Activated CD8-positive, alpha-beta T cell treated with anti-CD3 and anti-CD28 coated beads, Interleukin-2, amount 10 ng/mL, durations not matched to agents 7 days and 5 days (primary cell): ENCODE measurements at places on chromosomes 2 and 18.

DNA sequence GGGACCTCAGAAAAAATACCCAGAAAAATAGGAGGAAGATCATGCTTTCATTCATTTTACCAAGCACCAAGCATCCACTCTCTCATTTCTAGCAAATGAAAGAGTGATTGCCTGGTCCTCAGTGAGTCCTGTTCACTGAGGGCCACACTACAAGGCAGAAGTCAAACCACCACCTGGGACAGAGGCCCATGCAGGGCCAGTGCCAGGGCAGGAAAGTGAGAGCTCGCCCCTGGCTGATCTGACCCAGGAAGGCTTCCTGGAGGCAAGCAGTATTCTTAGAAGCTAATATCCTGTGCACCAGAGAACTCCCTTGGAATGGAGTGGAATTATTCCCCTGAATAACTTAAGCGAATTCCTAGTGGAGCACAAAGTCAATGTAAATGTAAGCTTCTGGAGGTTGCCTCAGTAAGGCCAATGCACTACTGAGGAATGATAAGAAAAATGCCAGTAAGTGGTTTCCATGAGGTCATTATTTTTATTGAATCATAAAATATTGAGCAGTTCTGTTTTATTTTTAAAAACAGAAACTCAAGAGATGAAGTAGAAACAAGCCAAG, 191.6 kb upstream of the ID2 start:
- DNase-seq, result no peak

- no peak for DNase-seq
Measured at GRCh38 chr2:12484536-12485115, 232.1 kb upstream of the TRIB2 start.

GRCh38 chr2:126761981-126762878, 106.3 kb downstream of the GYPC start:
- peak; percentile 88 for DNase-seq

GRCh38 chr2:181698223-181698622, 17.9 kb upstream of the NEUROD1 start:
- no peak for DNase-seq

DNA sequence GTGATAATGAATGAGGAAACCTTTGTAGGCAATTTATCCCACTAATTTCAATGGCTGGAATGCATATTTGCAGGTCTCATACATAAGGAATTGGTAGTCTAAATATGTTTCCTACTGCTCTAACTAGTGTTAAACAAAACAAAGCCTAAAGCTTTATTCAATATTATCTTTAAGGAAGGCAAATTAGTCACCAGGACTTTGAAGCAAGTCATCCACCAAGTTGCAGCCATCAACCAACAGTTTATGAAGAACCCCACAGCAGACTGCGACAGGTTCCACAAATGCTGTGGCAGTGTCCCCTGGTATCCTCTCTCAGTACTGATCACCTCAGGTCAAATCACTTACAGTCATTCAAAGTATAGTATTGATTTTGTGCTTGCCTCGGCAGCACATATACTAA, 181.5 kb upstream of the ZFP36L2 start:
- no peak for DNase-seq

DNA sequence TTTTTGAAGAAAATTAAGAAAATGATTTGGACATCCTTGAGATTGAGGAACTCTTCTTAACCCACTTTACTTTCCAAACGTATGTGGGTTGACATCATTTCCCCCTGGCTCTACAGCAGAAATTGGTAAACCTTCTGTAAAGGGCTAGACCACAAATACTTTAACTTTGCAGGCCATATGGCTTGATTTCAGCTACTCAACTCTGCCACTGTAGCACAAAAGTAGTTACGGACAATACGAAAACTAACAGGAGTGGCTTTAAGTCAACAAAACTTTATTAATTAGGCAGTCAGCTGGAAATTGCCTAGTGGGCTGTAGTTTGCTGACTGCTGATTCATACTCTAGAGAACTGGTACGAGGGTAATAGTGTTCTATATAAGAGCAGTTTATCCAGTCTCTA, 83.2 kb upstream of the DTNB start:
- DNase-seq, result no peak

GRCh38 chr2:140770645-140771044, 1360.2 kb downstream of the LRP1B start:
- no peak for DNase-seq

DNA sequence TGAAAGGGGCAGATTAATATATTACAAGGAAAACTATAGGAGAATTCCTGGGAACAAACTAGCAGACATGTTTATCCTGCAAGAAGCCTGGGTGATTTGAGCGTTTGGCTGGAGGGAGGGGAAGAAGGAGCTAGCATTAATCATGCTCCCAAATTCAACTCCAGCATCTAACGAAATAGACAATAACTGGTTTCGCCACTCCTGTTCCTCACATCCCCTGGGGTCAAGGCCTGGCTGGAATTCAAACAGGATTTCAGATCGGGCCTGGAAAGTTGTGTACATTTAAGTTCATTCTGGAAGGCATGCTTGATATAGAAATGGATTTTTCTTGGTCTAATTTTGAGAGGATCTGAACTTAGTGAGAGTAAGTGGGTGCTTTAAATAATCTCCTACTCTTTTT, 126.1 kb upstream of the CTAGE1 start:
- no peak for DNase-seq

DNA sequence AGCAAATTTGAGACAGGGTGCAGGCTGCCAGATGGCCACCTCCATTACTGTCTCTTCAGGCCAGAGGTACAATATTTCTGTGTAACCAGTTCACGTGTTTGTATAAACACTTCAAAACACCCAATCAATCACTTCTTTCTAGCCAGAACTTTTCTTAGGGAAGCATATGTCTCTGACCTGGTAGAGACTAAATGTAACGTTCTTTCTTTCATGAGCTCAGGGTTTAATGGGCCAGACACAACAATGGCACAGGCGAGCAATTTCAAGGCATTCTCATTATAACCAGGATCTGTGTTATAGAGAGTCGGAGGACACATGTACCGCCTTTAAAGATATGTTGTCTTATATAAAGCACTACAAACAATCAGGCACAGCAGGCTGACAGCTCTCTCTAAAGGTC, 1846.4 kb upstream of the PIK3C3 start:
- no peak for DNase-seq

- DNase-seq, result no peak
Measured at GRCh38 chr2:16050908-16051489, 110.6 kb downstream of the MYCN start.

DNA sequence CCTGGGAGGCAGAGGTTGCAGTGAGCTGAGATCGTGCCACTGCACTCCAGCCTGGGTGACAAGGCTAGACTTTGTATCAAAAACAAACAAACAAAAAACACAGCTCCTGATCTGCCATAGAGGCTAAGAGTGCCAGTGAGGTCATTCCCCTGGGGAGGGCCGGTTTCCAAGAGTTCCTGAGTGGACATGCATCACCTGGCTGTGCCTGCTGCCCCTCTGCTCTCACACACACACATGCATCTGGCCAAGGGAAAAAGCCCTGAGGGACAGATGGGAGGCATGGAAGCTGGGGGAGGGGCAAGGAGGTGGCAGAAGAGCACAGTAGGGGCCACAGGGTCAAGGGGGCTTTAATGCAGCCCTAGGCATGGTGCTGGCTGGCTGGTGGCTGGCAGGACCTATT, 60.4 kb downstream of the ZBTB7C start:
- no peak for DNase-seq

- DNase-seq, result no peak
Measured at GRCh38 chr2:1714291-1715064, 29.8 kb downstream of the PXDN start.

GRCh38 chr2:30336084-30336483, 104.8 kb downstream of the LBH start:
- no peak for DNase-seq

GRCh38 chr18:77208964-77209363, 40.7 kb upstream of the GALR1 start:
- DNase-seq, result peak; percentile 49

- no peak for DNase-seq
Measured at GRCh38 chr2:46146866-46147502, 150.2 kb upstream of the EPAS1 start.

- DNase-seq, result no peak
Measured at GRCh38 chr2:160345071-160345764, 145.1 kb upstream of the ITGB6 start.

GRCh38 chr2:45652090-45653031, 886 bp downstream of the PRKCE start:
- DNase-seq, result peak; percentile 44

DNA sequence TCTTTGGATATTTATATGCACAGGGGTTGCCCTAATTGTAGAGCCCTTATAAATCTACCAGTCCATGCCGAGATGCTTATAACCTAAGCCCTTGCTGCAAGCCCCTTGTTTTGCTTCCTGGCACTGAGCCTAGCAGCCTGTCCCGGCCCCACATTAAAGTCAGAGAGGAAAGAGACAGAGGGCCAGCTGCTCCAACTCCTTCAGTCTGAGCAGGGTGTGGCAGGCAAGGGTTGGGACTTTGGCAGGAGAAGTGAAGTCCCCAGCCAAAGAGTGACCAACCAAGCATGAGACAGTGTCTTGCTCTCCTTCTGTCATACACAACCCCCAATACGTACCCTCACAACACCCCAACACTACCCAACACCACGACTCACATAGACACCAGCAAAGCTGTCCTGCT, 54.7 kb upstream of the FZD7 start:
- DNase-seq, result no peak

DNA sequence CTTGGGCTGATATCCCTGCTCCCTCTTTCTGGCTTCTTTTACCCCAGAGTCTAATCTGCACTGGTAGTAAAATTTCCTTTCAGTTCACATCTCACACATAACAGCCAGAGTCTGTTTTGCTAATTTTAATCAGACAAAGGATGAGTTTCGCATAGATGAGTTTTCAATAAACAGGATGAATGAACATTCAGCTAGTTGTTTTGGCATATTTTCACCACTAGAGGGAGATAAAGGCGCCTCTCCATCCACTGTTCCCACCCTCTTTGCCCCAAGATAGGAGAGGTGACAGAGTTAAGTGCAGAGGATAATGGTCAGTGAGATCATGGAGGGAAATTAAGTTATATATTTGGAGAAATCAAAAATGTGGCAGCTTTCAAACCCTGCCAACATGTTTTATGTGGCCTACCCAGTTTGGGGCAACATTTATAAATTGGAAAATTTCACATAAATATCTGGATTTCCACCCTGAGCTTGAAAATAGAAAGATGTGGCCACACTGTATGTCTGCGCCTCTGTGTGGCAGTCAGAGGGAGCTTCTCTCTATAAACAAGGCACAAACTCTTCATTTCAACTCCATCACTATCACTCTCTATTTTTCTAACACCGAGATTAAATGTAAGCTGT, 48.5 kb upstream of the DTNA start:
- no peak for DNase-seq

DNA sequence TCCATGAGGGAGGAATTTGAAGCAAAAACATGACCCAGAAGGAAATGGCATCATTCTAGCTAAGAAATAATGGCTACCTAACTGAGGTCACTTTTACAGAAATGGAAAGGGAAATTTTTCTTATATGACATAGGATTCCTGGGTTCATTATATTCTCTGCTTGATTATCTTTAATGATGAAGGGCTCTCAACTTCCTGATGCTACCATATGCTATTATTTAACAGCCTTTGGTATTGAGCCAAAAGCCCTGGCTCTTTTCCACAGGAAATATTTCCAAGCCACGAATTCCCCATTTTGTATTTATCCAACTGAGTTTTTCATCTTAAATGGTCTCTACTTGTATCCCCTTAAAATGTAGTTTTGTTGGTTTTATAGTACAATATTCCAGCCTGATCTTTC, 63.2 kb upstream of the NPAS2 start:
- DNase-seq, result no peak

- no peak for DNase-seq
Measured at GRCh38 chr2:109699646-109700045, 85.5 kb downstream of the SOWAHC start.
